ENCODE measurements at places on chromosomes 11 and 22.

GRCh38 chr11:31254415-31254814, 115.1 kb downstream of the DCDC1 start:
- DNase-seq, result no peak

GRCh38 chr11:34558673-34559072, 45.1 kb upstream of the ELF5 start:
- DNase-seq, result no peak

DNA sequence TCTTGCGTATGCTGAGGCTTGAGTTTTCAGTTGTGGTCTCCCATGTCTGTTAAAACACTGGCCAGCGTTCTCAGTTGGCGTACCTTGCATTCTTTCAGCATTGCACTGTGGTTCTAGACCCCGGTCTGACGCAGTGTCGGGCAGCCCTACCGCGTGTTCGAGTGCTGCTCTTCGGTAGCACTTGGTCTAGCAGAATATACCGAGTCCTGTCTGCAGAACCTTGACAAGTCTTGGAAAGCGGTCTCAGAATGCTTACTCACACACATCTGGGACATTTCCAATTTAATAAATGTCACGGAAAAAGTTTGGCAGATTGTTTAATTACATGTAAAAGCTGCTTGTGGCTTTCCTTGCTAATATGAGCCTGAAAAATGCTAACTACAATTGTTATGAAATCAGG, 32.6 kb downstream of the PPFIA1 start:
- peak; percentile 27 for DNase-seq

GRCh38 chr11:76798671-76799065, 15.5 kb downstream of the TSKU start:
- no peak for DNase-seq

- peak; percentile 43 for DNase-seq
Observed at GRCh38 chr22:38754751-38755154, 1.0 kb downstream of the SUN2 start.

GRCh38 chr11:72411623-72412419, 22.5 kb downstream of the CLPB start:
- no peak for DNase-seq

DNA sequence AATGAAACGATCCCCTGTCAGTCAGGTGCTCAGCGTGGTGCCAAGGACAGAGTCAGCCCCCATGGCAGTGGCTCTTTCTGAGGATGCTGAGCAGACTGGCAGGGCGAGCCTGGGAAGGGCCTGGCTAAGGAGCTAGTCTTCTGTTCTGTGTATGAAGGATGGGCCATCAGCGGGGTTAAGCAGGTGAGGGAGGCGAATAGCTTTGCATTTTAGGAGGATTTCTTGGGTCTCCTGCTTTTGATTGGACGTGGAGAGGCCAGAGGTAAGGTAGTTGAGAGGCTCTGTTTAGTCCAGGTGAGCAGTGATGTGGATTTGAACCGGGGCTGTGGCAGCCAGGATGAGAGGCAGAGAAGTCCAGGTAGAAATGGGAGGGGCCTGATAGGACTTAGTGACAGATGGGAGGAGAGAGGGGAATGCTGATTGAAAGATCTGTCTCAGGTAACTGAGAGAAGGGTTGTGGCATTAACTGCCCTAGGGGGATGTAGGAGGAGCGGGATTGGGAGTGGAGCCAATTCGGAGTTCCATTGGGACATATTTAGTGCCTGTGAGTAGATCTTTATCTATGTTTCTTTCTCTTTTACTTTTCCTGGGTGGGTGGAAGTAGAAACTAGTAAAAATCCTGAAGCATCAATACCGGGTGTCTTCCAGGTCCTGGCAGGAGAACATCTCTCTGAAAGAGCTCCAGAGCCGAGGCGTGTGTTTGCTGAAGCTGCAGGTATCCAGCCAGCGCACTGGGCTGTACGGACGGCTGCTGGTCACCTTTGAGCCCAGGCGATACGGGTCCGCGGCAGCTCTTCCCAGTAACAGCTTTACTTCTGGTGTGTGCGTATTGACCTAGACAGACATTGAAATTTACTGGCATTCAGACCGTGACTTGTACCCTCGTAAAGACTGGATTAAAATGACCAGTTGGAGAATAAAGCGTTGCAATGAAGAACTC, 2.0 kb downstream of the IGHMBP2 start:
- DNase-seq, result no peak

Data from uterus (tissue), 4 donors.